ENCODE measurements at places on chromosomes 11 and 22.

DNA sequence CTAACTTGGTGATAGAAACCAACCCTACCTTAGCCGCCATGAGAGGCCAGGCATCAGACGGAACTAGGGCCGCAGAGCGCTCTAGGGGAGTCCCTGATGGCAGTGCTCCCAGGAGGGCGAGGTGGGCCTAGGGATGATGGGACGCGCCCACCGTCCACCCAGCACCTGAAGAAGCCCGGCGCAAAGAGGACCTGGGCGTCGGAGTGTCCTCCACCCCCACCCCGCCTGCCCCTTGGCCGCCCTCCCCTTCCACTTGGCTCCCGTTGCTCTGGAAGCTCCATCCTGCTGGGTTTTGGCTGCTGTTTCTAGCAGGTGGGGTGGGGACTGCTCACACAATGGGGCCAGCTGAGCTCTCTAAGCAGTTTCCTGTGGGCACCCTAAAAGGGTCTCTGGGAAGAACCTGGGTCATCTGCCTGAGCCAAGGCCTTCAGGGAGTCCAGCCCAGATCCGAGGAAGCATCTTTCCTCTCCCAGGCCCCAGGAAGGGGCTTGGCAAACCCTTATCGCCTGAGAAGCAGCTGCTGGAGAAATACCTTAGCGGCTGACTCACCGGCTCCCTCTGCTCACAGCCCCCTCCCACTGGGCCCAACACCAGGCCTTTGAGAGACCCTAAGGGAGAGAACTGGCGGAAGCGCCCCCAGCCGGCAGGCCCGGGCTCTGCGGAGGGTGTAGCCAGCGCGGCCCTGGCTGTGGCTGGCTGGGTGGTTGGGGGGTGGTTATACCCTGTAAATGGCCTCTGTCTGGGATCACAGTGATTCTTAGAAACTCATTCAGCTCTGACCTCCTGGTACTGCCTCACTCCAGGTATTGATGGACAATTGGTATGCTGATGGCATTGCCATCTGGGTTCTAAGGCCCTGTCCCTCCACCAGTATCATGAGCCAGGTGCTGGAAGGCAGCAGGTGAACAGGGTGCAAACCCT lies 19.3 kb downstream of the CREB3L1 start:
- peak; percentile 96 for DNase-seq

DNA sequence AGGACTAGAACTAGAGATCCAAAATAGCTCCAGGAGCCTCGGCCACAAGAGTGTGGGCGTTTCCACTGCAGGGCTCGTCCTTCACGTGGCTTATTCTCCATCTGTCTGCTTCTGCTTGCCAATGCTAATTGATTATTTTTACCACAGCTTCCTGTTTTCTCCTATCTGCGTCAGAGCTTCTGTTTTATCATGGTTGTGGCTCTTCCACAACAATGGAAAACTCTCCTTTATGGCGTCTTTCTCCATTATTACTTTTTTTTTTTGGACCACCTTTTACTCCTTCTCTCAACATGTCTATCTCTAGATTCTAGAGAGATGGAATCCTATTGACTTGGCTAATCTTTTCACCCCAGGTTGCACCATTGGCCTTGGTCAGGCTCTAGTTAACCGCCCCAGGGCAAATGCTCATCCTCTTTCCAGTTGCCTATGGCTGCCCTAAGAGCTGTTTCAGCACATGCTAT lies 25.9 kb downstream of the CAT start:
- DNase-seq: no peak

DNA sequence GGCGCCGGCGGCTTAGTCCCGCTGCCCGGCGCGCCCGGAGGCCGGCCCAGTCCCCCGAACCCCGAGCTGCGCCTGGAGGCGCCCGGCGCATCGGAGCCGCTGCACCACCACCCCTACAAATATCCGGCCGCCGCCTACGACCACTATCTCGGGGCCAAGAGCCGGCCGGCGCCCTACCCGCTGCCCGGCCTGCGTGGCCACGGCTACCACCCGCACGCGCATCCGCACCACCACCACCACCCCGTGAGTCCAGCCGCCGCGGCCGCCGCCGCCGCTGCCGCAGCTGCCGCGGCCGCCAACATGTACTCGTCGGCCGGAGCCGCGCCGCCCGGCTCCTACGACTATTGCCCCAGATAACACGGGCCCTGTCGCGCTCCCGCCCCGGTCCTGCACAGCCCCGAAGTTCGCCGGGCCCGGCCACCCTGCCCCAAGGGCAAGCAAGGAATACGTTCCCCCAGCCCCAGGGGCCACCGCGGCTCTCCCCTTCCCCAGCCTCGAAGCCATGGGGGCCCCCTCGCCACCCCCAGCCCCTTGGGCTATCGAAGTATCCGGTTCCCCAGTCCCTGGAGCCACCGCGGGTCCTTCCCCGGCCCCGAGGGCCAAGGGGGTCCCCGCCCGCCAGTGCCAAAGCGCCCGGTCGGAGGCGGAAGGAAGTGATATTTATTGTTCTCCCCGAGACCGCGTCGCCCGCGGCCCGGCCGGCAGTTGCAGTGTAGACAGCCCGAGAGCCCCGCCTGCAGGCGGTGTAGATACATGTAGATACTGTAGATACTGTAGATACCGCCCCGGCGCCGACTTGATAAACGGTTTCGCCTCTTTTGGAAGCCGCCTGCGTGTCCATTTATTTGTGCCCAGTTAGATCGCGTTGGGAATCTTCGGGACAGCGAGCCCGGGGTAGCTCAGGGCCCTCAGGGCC lies 6.2 kb downstream of the TBX1 start:
- no peak for DNase-seq

- DNase-seq: no peak
Observed at GRCh38 chr22:32073262-32073661, 30.2 kb downstream of the SLC5A1 start.

DNA sequence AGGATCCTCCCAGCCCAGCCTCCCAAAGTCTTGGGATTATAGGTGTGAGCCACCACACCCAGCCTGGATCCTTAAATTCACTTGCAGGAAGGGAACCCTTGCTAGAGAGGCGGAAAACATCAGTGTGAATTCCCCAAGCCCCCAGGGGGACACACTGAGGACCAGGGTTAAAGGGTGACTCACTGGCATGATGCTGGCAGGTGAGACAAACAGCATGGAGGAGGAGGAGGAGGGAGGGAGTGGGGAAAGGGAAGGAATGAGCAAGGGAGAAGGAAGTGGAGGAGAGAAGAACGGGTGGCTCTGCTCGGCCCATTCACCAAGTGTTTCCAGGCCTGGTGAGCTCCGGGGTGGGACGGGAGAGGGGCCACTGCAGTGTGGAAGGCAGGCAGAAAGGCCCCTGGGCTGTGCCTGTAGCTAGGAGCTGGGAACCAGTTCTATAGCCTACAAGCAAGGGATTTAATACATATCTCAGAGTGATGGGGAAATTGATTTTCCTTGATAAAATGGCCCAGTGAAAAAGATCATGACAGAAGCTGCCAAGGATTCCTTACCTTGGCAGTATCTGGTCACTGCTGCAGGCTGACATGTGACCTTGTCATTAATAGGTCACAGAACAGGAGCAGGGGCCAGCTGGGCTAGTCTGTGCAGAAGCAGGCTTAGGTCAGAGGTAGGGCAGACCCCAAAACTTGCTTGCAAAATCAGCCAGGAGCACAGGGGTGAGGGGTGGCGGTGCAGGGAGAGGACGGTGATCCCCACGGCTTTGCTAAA lies 370.2 kb downstream of the SHANK2 start:
- DNase-seq: no peak
